ENCODE measurements at places on chromosomes 3 and 15. TPM values are rescaled to one million over a fixed set of nuclear protein-coding genes. Genes with fewer than 3 reads are reported as not detected.

STAB1 gene
- total RNA-seq = 0.15 TPM

LZTFL1 gene
- 9.1 TPM for total RNA-seq

ARPIN gene
- 11.1 TPM for total RNA-seq

MOBP gene
- not detected for total RNA-seq

PTH1R gene
- total RNA-seq = 0.15 TPM

SLC51B gene
- not detected for total RNA-seq

BMF gene
- 4.1 TPM for total RNA-seq

ELL3 gene
- total RNA-seq = 3.5 TPM

TERB2 gene
- total RNA-seq = not detected

ZBED2 gene
- total RNA-seq = 0.08 TPM

SEMA4B gene
- 25.9 TPM for total RNA-seq

ADPRH gene
- 0.70 TPM for total RNA-seq

PEX5L gene
- not detected for total RNA-seq

ALPK3 gene
- 0.12 TPM for total RNA-seq

PRSS50 gene
- total RNA-seq = not detected

AP3B2 gene
- under 0.01 TPM for total RNA-seq

ADCY5 gene
- total RNA-seq = 0.23 TPM

CPEB1 gene
- 1.7 TPM for total RNA-seq

PLAAT1 gene
- total RNA-seq = not detected

SCAP gene
- total RNA-seq = 44.9 TPM

FEZF2 gene
- not detected for total RNA-seq

CCDC80 gene
- 606 TPM for total RNA-seq

DUOXA2 gene
- total RNA-seq = not detected

GNB4 gene
- 54.2 TPM for total RNA-seq

LRRIQ4 gene
- total RNA-seq = not detected

SERPINI2 gene
- total RNA-seq = not detected

TF gene
- total RNA-seq = 0.30 TPM

STRA6 gene
- total RNA-seq = 26.2 TPM

RBMS3 gene
- total RNA-seq = 77.3 TPM

C15orf61 gene
- total RNA-seq = 1.6 TPM

CNTN4 gene
- 0.12 TPM for total RNA-seq

SLC22A13 gene
- total RNA-seq = 0.94 TPM

SMAD6 gene
- 92.1 TPM for total RNA-seq

CFAP100 gene
- total RNA-seq = not detected

SCN11A gene
- total RNA-seq = under 0.01 TPM

VILL gene
- 8.9 TPM for total RNA-seq
